AG08395 (cell line): ENCODE measurements at places on chromosomes 6 and 20.

- no peak for DNase-seq
These were observed 1.3 kb downstream of the SCUBE3 start for GRCh38 chr6:35214869-35215664.

DNA sequence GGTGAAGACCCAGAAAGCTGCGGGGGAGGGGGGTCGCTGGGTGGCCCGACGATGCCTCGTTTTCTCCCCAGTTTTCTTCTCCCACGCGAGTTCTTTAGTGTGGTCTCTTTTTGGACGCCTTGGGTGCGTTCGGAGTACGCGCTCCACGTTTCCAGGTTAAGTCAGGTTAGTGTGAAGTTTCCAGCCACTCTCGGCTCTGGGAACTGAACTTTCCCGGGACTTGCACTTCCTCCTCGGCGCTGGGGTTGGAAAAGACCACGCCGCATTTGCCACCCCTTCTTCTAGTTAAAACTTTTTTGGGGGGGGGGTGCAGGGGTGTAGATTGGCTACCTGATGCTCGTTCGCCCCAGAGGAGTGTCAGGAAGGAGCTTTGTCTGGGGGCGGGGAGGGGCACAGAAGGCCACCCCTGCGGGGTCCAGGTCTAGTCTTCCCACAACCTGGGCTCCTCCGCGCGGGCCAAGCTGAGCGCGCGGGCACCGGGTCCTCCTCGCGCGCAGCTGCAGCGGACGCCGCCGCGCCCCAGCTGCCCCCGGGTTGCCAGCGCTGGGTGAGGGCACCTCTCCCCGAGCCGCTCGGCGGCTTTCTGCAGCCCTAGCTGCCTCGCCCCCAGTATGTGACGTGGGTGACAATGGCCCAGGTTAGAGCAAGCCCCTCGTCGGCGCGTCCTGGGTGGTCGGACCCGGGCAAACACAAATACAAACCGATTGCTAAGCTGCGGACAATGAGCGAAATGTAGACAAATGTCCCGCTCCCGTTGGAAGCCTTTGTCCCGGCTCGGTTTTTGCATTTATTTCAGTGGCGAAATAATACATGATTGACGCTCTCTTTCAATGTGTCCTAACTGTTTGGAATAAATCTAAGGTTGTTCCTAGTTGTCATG, 1.7 kb upstream of the NKX2-2 start:
- DNase-seq, result no peak

- no peak for DNase-seq
These were observed 25.2 kb downstream of the UCKL1 start for GRCh38 chr20:63930971-63931553.

GRCh38 chr6:1055015-1055921, 256.6 kb upstream of the FOXQ1 start:
- DNase-seq, result no peak

DNA sequence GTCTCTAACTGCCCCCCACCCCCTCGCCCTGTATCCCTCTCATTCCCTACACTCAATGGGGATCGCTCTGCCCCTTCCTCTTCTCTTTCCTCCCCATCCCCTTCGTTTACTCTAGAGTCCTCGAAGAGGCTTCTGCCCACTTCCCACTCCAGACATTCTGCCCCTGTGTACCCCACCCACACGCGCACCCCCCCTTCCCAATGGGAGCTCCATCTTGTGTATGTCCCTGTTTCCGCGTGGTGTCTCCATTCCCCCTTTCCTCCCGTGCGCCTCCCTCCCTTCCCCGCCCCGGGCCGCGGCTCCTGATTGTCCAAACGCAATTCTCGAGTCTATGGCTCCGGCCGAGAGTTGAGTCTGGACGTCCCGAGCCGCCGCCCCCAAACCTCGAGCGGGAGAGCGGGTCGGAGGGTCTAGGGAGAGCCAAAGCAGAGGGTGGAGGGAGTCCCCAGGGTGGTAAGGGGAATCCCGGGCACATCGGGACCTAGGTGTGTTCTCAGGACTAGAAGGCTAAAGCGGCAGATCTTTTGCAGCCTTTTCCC, 679 bp upstream of the RING1 start:
- DNase-seq, result peak; percentile 61

GRCh38 chr6:24251339-24251738, 106.5 kb downstream of the DCDC2 start:
- DNase-seq, result no peak

- no peak for DNase-seq
These were observed 98.1 kb downstream of the MYLK4 start for GRCh38 chr6:2652611-2653010.

- DNase-seq, result no peak
These were observed 32.8 kb upstream of the ZNF133 start for GRCh38 chr20:18255526-18255925.

GRCh38 chr6:148467926-148468325, 125.3 kb downstream of the SASH1 start:
- no peak for DNase-seq

GRCh38 chr6:40285996-40286395, 301.2 kb downstream of the LRFN2 start:
- DNase-seq, result no peak

DNA sequence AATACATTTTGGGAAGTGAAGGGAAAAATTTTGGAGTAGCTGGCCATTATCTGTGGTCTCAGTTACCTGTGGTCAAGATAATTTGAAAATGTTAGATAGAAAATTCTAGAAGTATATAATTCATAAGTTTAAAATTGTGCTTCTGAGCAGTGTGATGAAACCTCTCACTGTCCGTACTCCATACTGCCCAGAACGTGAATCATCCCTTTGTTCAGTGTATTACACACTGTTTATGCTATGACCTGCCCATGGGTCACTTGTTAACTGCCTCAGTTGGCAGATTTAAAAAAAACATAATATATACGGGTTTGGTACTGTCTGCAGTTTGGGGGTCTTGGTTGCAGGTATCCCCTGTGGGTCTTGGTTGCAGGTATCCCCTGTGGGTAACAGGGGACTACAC, 4.1 kb upstream of the CALHM5 start:
- no peak for DNase-seq

DNA sequence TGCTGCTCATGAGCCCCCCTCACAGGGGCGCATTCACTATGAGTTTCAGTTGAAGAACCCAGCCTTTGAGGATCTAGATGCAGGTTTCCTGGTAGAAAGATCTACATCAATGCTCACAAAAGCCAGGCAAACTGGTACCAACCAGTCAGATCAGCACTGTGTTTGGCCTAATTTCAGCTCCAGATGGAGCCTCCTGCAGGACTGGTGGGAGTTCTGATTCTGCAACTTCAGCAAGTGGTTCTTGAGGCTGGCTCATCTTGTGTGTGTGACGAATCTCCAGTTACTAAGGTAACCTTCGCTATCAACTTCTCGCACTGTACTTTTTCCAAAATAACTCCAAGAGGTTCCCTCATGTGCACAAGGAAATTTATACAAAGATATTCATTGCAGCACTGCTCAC, 118.8 kb downstream of the ZMYND8 start:
- no peak for DNase-seq

GRCh38 chr6:169692516-169692915, 9.3 kb downstream of the WDR27 start:
- no peak for DNase-seq

DNA sequence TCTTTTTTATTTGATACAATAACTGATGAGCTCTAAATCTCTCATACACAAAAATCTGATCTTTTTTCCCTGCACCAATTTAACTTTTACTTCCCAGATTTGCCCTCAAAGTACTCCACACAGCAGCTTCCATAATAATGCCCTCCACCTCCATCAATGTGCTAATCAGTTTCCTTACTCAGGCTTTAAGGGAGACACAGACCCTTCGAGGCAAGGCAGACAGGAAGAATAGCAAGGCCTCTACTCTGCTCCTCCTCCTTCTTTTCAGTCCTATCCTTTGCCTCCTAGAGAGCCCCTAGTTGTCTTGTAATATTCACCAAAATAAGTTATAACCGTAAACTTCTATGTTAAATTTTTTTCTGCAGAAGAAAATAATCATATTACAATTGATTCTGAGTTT, 444.9 kb upstream of the RNF217 start:
- no peak for DNase-seq

DNA sequence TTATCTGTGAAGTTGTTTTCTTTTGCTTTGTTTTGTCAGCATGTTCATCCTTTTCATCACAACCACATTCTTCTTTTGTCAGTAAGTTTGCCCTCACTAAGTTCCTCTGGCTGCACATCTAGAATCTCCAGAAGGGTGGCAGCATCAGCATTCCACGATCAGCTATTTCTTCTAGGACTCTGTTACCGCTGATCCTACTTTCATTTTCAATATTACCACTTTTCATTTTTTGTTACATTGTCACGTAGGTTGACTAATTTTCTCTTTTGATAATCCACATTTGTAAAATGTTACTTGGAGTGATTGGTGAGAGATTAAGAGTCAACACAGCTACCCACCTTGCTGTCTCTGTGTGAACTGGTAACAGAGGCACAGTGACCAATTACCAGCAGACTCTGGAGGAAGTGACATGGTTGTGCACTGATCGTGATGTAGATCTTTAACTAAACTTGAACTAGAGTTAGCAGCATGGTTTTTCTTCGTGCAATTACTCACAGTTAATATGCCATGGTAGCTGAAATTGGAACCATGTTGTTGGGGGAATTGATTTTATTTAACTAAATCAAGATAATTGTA, 307.9 kb upstream of the SLC35B3 start:
- peak; percentile 3 for DNase-seq

- DNase-seq, result no peak
These were observed 72.6 kb upstream of the SCGN start for GRCh38 chr6:25579391-25579883.

DNA sequence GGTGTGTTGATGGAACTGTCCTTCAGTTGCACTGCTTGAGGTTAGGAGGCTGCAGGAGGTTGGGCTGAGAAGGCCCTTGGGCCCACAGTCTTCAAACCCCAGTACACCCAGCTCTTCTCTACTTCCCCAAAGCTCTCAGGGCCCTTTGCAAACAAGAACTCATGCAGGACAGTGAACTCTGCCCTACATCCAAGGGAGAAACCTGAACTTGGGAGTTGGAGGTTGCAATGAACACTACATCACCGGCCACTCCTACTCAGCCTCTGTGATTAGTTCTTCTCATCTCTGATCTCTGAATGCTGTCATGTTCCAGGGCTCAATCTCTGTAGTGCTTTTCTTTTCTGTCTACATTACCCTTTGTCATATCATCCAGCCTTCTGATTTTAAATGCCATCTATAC, 148.5 kb upstream of the PDE7B start:
- no peak for DNase-seq

- DNase-seq, result peak; percentile 89
These were observed 24.4 kb downstream of the CNBD2 start for GRCh38 chr20:35992713-35993335.

DNA sequence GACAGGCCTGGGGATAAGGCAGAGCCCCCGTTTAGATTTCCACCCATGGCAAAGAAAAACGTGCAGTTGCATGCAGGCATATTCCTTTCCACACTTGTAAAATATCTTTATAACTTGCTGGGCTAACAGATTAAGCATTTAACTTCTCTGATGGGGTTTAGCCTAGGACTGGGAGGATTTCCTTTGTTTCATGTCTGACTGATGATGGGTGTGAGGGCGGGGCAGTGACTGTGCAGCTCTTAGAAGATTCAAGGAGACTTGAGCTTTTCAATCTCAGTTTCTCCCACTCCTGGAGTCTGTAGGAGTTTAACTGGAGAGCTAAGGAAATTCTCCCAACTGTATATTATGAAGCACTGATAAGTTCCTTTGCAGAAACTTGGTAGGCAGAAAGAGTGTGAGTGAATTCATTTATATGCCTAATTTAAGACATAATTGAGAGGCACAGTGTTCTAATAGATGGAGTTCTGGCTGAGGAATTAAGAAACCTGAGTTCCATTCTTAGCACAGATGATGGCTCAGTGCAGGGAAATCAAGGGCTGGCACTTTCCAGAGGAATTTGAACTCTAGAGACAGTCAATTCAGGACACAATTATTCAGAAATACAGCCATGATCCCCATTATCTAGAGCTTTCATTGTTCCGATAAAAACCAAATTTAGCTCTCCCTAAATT, 214.6 kb upstream of the CNR1 start:
- DNase-seq, result no peak

- no peak for DNase-seq
These were observed 27.7 kb upstream of the VEGFA start for GRCh38 chr6:43742285-43742684.

DNA sequence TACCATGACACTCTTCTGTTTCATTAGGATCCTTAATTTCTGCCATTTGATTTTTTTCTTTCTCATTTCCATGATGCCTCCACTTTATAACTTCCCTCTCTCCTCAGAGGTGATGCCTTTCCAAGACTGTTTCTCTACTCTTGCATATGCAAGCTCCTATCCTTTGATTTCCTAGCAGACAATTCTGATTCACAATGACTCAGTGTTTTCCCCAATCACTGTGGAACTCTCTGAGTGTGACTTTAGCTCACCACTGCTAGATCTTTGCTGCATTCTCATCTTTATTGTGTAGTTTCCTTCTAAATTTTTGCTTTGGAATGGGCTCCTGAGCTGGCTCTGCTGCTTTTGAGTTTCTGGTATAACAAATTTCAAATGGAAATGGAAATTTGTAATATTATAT, 184.9 kb downstream of the TINAG start:
- DNase-seq, result peak; percentile 72

- DNase-seq, result no peak
These were observed 5.9 kb downstream of the DHX35 start for GRCh38 chr20:38968090-38968489.

GRCh38 chr6:73200735-73201134, 24.6 kb downstream of the KHDC1L start:
- DNase-seq, result peak; percentile 15

- DNase-seq, result no peak
These were observed 49.7 kb upstream of the DDR1 start for GRCh38 chr6:30834646-30835045.

- no peak for DNase-seq
These were observed 181.9 kb downstream of the ERMARD start for GRCh38 chr6:169933251-169933821.

- DNase-seq, result peak; percentile 66
These were observed 13.0 kb downstream of the ALDH8A1 start for GRCh38 chr6:134936931-134937330.

DNA sequence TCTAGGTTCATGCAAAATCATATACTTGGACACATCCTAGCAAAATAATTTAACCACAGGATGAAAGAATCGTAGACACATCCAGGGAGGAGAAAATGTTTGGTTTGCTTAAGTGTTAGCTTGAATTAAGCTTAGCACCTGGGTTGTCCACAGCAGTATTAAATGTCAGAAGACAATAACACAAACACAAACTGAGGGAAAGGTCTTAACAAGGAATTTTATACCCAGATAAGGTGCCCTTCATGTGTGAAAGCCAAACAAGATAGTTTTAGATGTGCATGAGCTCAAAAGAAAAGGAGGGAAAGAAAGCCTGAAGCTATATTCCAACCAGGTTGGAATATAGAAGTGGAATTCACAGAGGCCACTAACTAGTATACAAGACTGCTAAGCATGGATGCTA, 49.1 kb downstream of the SLC23A2 start:
- no peak for DNase-seq
